ENCODE measurements at places on chromosomes 4 and X.

DNA sequence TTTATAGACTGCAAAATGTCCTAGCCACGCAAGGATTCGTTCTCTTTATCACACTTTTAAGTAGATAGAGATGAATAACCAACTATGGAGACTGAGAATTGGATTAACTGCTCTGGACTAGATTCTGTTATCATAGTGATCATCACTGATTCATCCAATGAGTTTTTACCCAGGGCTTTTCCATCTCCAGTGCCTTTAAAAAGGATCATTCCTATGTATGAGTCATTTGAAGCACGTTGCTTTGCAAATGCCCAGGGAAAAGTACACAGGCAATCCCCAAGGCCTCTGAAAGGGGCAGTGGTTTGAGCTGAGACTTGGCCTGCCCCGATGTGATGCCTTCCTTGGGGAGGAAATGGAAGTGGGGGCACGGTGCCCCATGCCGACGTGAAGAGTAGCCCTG lies 122.7 kb upstream of the PSAPL1 start:
- DNase-seq, result peak; percentile 89

- no peak for DNase-seq
These were observed 1279.7 kb upstream of the ADGRL3 start for GRCh38 chr4:59920416-59920815.

DNA sequence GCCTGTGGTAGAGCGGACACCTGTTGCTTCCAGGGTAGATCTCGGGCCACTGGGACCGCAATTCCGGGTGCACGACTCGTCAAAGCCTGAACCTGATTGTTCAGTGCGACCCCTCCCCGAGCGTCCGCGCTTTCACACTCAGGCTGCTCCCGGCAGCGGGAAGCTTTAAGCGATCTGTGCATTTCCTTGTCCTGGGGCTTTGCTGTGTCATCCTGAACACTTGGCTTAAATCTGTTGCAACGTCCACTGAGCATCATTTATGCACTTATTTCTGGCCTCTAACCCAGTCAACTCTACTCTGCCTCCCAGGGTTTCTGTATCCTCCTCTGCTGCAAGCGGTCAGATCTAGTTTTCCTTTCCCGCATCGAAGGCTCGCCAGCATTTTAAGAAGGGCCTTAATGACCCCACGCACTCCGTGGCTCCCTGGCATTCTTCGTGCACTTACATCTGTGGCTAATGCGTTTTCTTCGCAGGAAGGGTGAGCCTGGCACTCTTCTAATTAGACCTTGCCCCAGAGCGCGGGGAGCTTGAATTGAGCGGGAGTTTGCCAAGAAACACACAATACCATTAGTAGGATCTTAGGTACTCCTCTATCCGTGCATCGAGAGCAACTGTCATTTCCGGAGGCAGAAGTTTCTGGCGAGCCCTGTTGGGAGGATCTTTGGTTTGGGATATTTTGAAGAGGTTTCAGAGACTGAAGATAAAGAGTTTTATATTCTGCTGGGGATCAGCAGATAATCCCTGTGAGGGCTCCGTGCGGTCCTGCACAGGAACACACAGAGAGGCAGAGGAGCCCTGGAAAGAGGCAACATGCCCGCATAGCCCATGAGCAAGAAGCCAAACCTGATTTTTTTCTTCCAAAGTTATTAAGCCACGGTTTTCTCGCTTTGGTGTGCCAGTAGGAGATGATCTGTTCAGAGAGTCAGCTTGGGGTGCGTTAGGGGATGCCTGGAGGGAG lies 654 bp upstream of the DDIT4L start:
- no peak for DNase-seq

GRCh38 chr4:119130365-119131065 lies 5.1 kb upstream of the MYOZ2 start:
- no peak for DNase-seq

- no peak for DNase-seq
These were observed 514.5 kb downstream of the INPP4B start for GRCh38 chr4:142331646-142332045.

DNA sequence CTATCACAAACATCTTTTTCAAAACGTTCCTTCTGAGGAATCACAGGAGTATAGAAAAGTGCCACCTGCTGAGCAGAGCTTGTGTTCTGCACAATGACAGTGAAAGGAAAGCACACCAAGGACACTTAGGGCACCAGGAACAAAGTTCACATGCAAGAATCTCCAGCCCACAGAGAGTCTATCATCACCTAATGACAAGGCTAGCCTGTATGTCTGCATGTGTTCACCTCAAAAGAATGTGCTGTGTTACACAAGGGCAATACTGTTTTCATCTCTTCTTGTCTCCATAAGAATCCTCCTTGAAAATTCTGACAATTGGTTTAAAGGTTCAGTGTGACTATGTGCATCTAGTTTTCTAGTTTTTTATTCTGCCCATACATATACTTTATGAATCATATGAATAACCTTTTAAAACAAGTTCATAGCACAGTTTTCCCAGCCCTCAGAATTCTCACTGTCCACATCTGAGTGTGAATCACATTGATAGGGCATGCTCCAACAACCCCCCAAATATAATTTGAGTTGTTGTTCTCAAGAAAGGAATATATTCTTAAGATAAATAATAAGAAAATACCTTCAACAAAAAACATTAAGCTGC lies 118.0 kb downstream of the PWWP3B start:
- peak; percentile 22 for DNase-seq

DNA sequence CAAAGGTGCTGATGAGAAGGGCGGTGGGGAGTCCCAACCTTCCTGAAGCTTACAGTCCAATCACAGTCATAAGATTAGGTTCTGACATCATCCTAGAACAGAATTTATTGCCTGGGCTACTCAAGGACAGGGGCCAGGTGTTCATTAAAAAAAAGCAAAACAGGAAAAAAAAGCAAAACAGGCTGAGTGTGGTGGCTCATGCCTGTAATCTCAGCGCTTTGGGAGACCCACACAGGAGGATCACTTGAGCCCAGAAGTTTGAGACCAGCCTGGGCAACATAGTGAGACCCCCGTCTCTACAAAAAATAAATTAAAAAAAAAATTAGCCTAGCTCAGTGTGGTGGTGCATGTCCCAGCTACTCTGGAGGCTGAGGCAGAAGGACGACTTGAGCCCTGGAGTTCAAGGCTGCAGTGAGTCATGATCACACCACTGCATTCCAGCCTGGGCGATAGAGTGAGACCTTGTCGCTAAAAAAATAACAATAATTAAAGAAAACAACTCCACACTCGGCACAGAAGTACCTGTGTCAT lies 3.0 kb downstream of the RAB9A start:
- DNase-seq, result no peak

DNA sequence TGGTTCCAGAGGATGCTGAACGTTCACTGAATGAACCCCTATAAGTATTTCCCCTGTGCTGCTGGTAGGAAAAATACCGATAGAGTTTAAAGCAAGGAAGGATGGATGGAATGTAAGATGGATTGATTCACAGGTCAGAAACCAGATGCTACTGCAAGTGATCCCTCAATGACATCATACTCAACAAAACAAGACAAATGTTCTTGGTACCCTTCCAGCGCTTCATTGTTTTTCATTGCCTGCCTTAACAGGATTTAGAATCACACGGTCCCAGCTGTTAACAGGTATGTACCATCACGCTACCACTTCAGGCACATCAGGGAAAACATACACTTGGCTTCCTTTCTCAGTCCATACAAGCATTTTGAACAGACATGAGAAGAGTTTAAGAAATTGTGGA lies 118.1 kb upstream of the TLR3 start:
- DNase-seq, result no peak

DNA sequence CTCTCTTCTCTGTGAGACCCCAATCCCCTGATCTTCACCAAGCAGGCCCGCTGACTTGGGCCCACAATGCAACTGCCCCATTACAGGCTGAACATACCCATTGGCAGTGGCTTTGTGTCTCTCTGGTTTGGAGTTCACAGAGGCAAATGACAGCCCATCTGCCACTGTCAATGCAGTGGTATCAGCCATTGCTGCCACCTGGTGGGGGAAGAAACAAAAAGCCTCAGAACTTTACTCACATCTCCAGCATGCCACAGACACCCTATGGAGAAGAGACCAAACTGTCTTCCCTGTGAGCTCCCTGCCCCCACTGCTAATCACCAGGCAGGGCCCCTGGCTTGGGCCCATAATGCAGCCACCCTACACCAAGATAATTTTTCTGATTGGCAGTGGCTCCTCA lies 729.3 kb upstream of the ACTRT1 start:
- peak; percentile 0 for DNase-seq

DNA sequence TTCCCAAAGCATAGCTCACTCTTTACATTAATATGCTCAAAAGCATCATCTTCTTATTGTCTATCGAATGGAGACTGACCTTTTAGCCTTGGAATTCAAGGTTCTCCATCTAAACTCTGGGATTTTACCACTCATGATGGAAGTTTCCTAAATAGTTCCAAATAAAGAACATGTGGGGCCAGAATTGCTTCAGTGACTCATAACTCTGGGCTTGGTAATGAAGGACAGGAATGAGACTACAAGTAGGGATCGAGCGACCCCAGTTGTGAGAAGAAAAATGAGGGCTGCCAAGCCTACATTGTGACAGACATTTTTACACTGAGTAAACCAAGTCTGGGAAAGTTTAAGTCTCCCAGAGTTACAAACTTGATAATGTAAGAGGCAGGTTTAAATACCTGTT lies 269.9 kb downstream of the CBLL2 start:
- DNase-seq, result no peak

GRCh38 chr4:87299898-87300297 lies 22.8 kb downstream of the HSD17B13 start:
- DNase-seq, result no peak

All from RWPE1 (cell line).